ENCODE measurements at places on chromosomes 2 and 18.

DNA sequence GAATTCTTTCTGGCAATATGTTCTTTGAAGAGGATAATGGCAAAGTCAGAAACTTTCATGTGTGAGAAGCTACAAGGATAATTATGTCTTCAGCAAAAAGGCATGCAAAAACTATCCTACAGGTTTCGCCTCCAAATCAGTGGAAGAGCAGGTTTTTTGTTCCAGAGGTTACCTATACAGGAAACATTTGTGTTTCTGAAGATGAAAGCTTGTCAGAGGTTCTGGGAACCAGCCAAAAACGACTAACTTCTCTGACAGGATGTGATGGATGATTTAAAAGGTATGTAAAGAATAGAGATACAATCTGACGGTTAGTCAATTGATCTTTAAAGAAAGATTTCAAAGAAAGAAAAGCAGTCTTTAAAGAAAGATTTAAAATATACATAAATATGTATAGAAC is 37.6 kb downstream of the RND3 start:
- DNase-seq: no peak

GRCh38 chr2:230471074-230471473 is 55.1 kb downstream of the SP100 start:
- no peak for DNase-seq

- DNase-seq: no peak
Observed at GRCh38 chr2:17793803-17794354, 22.4 kb upstream of the MSGN1 start.

GRCh38 chr2:62145478-62146100 is 50.3 kb upstream of the B3GNT2 start:
- no peak for DNase-seq

DNA sequence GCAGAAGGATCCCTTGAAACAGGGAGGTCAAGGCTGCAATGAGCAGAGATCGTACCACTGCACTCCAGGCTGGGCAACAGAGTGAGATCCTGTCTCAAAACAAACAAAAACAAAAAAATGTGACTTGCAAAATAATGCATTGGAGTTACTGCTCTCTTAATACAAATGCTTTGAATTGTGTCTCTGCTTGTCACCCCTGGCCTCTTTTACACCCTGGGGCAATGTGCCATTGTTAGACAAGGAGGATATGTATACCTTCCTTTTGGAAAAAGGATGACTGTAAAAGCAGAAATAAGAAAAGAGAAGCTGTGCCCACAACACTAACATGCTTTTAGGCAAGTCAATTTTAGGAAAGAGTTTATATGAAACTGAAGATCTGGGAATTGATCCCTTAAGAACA is 20.8 kb upstream of the C2orf74 start:
- DNase-seq: no peak

DNA sequence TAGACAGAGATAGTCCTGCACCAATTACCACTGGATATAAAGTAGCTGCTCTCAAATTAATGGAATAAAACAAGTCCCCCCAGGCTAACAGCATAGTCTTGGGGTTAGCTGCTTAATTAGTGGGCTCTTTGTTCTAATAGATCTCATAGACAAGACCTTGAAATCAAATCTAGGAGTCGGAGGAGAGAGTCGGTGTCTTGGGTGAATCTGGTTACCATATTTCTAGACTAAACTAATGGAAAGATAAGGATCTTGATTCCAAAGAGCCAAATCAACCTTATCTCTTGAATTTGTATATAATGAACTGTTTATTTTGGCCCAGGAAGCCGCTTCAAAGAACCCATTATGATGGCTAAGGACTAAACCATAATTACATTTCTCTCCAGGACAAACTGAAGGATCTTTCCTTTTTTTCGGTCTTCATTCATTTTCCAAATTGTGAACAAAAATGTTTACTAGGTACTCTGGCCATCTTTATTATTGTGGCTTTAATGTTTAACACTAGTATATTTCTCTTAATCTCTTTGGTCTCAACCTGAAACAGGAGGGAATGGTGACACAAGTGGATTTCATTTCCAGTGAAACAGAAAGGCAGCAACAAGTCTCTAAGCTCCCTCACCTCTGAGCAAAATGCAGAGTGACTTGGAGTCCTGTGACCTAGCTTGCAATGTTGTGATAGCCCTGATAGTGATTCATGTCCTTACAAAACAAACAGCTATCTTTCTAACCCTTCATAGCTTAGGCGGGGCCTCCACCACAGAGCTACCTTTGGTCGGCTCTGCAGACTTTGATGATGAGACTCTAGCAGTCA is 137.9 kb upstream of the PARD3B start:
- DNase-seq: no peak

DNA sequence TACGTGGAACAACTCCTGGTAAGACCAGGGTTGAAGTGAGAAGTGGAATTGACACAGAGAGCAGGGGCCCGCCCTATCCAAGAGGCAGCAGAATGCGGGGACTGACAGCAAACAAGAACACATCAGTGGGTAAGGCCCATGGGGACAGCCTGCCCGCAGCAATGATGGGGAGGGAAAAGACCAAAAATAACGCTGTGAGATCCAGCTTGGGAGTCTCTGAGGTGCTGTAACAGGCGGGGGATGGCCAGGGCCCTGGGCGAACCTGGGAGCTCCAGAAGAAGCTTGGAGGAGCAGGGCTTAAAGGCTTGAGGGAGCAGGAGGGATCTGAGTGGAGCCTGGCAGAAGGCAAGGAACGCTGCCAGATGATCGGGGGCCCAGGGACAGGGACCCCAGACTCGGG is 173.4 kb downstream of the TMEM200C start:
- DNase-seq: no peak

- DNase-seq: no peak
Observed at GRCh38 chr18:25112821-25113434, 239.0 kb downstream of the ZNF521 start.

- DNase-seq: no peak
Observed at GRCh38 chr2:43718530-43719124, 42.4 kb upstream of the C1GALT1C1L start.

Measured in breast epithelium (tissue), 4 donors.